Activated naive CD8-positive, alpha-beta T cell treated with anti-CD3 and anti-CD28 coated beads for 36 hours (primary cell): ENCODE measurements at places on chromosomes 12 and 14. TPM values are rescaled to one million over a fixed set of nuclear protein-coding genes. Genes with fewer than 3 reads are reported as not detected.

CCDC196 gene
- total RNA-seq = not detected

DNA sequence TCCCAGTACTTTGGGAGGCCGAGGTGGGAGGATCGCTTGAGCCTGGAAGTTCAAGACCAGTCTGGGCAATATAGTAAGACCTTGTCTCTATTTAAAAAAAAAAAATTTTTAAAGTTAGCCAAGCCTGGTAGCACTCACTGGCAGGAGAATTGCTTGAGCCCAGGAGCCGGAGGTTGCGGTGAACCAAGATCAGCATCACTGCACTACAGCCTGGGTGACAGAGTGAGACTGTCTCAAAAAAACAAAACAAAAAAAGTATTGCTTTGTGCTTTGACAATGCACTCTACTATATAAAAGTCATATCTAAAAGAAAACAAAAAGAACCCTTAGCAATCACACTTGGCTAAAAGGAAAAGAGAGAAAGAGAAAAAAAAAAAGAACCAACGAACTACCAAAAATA, 26.8 kb downstream of the GNPTAB start:
- DNase-seq = no peak
- peaks cover 28% of the 10 kb centered on the region for H3K36me3 ChIP-seq
- peak overlapping the region; percentile 60 for H3K27ac ChIP-seq
- no peak overlapping the region for H3K4me3 ChIP-seq
- H3K27me3 ChIP-seq = no peaks in the 10 kb centered on the region

SERPINA4 gene
- not detected for total RNA-seq

GRCh38 chr12:47160316-47161244, 80.8 kb upstream of the AMIGO2 start:
- H3K4me3 ChIP-seq = no peak overlapping the region
- DNase-seq = no peak
- no peaks in the 10 kb centered on the region for H3K27me3 ChIP-seq
- H3K27ac ChIP-seq = no peak overlapping the region
- H3K4me1 ChIP-seq = peaks cover 26% of the 10 kb centered on the region
- H3K36me3 ChIP-seq = peaks cover 58% of the 10 kb centered on the region

- no peak overlapping the region for H3K27ac ChIP-seq
- H3K4me3 ChIP-seq = no peak overlapping the region
- peaks cover 10% of the 10 kb centered on the region for H3K4me1 ChIP-seq
- peak; percentile 40 for DNase-seq
- H3K27me3 ChIP-seq = peaks cover 15% of the 10 kb centered on the region
Measured at GRCh38 chr12:2284857-2285256, 232.1 kb downstream of the CACNA1C start.
